ENCODE measurements at places on chromosomes 11 and 22.

DNA sequence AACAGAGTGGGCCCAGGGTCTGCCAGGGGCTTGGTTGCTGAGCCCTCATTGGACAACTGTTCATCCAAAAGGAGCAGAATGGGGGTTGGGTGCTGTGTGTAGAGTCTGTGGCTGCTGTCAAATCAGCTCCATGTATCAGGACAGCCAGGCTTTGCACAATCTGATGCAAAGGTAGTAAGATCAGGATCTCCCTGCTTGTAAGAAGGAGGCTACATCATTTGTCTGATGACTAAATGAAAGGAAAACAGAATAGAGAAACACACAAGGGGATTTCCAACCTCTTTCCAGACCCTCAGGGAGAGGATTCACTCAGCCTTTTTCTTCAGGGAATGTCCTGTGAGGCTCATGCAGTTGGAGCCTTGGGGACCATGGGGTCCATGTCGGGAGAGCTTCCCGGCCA is 7.2 kb downstream of the MICAL2 start:
- DNase-seq = no peak

DNA sequence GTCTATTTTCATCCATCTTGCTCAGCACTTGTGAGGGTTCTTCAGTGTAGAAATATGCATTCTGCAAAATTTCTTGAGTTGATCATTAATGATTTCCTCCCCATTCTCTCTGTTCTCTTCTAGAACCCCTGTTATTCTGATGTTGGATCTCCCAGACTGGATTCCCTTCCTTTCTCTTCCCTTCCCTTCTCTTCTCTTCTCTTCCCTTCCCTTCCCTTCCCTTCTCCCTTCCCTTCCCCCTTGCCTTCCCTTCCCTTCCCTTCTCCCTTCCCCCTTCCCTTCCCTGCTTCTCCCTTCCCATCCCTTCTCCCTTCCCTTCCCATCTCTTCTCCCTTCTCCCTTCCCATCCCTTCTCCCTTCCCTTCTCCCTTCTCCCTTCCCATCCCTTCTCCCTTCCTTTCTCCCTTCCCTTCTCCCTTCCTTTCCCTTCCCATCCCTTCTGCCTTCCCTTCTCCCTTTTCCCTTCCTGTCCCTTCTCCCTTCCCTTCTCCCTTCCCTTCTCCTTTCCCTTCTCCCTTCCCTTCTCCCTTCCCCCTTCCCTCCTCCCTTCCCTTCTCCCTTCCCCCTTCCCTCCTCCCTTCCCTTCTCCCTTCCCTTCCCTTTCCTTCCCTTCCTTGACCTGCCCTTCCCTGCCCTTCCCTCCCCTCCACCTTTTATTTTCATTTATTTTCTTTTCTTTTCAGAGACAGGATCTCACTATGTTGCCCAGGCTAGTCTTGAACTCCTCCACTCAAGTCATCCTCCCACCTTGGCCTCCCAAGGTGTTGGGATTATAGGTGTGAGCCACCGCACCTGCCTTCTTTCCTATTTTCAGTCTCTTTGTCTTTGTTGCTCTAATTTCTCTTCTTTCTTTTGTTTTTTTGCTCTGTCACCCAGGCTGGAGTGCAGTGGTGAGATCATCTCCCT is 24.9 kb upstream of the RBFOX2 start:
- no peak for DNase-seq

DNA sequence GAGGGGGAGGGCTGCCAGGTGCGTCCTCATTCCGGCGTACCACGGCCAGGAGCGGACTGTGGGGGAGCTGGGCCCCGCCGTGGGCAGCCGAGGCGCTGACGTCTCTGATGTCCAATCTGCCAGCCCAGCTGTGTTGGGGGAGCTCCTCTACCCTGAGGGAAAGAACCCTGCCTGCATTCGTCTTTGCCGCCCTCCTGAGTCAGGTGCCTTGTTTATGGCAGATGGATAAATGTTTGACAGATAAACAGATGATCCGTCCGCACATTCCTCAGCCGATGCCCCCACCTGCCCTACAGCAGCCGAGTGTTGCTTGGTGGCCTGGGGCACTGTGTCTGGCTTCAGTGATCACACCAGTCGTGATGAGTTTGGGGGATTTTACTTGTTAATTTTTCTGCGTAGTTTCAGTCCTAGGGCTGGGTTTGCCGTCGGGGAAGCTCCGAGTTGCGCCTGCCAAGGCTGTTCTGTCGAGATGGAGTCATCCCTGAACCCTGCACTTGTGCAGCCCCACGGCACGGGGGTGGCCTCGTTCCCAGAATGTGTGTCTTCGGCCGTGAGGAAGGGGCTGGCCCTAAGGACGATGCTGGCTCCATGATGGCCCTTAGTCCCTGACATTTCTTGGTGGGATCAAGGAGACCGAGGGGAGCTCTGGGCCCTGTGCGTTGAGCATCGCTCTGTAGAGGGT is 1083.9 kb downstream of the BRD1 start:
- no peak for DNase-seq

- DNase-seq = no peak
Measured at GRCh38 chr11:69682681-69683326, 7.7 kb upstream of the LTO1 start.

- no peak for DNase-seq
Measured at GRCh38 chr11:65887723-65888162, 528 bp downstream of the FIBP start.

GRCh38 chr11:21769188-21769587 is 423.7 kb upstream of the ANO5 start:
- DNase-seq = no peak

DNA sequence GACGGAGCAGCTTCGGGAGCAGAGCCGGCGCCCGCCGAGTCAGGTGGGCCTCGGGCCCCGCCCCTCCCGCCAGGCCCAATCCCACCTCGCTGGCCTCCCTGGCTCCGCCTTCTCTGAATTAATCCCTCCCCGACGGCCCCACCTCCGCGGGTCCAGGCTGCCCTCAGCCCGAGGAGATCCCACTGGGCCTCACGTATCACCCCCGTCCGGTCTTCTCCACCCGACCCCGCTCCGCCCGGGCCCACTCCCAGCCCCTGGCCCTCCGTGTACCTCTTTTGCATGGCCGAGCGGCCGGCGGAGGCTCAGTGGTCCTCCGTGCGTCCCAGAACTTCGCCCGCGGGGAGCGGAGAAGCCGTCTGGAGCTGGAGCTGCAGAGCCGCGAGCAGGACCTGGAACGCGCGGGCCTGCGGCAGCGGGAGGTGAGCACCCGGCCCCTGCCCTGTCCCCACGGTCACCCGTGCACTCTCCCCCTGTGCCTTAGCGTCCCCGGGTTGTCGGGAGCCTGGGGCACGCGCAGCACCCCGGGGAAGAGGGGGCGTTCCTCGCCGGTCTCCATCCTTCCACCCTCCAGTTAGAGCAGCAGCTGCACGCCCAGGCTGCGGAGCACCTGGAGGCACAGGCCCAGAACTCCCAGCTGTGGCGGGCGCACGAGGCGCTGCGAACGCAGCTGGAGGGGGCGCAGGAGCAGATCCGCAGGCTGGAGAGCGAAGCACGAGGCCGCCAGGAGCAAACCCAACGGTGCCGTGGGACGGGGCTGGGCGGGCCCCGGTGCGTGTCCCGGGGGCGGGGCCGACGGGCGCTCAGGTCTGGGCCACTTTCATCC is 2.2 kb upstream of the CD151 start:
- peak; percentile 55 for DNase-seq

DNA sequence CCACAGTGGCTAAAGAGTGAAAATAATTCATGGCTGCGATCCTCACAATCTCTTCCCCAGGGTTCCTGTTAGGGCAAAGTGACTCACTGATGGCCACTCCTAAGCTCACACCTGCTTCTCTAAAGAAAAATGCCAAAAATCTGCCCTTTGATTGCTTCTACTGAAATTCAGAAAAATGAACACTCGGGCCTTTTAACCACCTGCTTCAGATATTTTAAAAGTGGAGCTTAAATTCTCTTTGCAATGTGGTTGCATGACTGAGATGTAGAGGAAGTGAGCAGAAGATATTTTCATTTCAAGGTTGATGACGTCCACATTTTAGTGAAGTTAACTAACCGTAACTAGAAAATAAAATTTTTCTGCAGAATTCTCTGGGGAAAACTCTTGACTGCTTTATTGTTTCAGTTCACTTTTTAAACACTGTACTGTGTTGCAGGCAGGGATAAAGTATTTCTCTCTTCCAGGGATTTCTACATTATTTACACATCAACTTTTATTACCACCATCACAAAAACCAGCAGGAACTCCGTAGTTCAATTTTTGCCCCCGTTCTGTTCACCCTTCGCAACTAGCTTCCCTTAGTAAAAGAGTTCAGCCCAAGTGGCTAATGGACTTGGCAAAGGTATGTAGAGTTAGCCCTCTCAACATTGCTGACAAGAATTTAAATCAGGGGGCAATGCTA is 8.5 kb downstream of the RAB30 start:
- DNase-seq = no peak

DNA sequence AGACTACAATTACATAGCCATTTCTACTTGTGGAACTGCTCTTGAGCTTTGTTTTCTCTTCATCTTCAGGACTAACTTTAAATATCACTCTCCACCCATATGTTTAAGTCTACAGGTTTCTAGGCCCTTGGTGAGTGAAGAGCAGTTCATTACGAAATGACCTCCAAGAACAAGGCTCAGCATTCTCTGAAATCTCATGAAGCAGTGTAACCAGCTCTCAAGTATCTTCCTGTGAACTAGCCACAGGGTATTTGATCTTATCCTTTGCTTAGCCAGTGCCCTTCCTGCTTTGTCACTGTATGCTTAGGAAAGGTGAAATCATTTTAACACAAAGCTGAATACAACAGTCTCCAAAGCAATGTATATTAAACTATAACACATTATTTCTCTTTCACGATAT is 20.4 kb upstream of the LYVE1 start:
- DNase-seq = no peak

DNA sequence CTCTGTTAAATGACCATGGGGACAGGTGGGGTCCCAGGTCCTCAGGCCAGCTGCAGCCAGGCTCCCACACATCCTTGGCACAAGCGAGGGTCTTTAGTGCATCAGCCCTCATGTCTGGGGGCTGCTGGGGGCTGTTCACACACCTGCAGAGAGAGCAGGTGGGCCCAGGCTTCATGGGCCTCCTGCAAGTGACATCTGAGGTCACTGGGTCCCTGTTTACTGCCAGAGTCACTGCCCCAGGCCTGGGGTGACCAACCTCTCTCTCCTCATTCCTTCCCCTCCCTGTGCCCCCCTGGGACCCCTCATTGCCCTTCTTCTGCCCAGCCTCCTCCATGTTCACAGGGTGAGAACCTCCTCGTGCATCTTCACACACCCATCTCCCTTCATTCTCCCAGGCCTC is 92.4 kb downstream of the RTL6 start:
- no peak for DNase-seq

DNA sequence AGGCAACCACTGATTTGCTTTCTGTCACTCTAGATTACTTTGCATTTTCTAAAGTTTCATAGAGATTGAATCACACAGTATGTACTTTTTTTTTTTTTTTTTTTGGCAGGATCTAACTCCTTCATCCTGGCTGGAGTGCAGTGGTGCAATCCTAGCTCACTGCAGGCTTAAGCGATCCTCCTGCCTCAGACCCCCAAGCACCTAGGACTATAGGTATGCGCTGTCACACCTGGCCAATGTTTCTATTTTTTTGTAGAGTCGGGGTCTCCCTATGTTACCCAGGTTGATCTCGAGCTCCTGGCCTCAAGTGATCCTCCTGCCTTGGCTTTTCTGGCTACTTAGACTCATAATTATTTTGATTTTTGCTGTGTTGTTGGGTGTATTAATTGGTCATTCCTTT is 294.6 kb upstream of the CTSC start:
- DNase-seq = no peak

DNA sequence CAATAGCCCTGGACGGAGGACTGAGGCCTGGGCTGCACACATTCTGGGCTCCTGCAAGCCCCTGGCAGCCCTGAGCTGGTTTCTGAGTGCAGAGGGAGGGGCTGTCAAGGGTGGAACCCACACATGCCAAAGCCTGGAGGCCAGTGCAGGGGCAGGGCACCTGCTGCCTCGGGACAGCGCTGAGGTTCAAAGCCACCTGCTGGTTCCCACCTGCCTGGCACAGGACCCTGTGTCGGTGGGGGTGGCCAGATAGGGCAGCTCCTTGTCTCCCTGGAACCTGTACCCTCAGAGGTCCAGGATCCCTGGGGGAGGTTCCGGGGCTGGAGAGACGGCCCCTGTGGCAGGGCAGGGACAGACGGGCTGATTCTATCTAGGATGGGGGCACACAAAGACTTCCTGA is 40.8 kb downstream of the RTN4R start:
- no peak for DNase-seq

DNA sequence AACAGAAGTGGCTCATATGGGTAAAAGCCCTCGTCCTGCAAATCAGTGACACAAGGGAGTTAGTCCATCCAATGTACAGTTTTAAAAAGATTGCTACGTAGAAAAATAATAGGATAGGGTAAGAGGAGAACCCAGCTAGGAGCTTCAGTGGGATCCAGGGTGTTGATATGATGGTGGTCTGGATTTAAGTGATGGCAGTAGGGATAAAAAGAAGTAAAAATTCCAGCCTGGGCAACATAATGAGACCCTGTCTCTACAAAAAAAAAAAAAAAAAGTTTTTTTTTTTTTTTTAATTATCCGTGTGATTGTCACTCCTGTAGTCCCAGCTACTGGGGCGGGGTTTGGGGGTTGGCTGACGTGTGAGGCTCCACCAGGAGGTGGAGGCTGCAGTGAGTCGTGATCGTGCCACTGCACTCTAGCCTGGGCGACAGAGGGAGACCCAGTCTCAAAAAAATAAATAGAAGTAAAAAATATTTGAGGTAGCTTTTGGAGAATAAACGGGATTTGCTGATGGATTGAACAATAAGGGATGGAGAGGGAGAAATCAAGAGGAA is 7.0 kb upstream of the L3MBTL2 start:
- DNase-seq = peak; percentile 26

GRCh38 chr11:77179048-77179447 is 51.0 kb downstream of the MYO7A start:
- no peak for DNase-seq

DNA sequence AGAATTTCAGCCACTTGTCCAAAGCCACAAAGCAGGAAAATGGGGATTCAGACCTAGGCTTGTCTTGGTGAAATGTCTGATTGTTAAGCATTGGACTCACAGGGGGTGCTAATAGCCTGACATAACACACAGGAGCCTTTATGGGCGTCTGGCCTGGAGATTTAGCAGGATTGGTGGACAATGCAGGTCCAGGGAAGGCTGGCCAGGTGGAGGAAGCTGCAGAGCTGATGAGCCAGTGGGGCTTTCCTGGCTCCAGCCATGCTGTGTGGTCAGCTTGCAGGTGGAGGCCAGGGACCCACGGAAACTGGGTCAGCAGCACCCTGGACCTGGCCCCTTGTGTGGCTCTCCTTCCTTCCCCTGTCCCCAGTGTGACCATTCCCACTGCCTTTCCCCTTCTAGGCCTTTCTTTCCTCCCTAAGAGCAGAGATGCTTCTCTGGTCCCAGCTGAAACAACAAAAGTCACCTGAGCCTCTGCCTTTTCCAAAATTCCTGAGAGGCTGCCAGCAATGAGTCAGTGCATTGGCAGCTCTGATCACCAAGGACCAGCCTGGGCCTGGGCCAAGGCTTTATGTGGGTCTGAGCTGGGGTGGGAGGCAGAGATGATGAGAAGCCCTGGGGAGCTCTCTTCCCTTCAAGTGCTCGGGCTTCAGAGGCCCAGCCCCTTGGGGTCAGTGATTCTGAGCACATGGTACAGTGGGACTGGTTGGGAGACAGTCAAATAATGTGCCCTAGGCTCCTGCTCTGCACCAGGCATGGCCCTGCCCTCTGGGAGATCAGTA is 85.2 kb downstream of the CCDC81 start:
- no peak for DNase-seq

- no peak for DNase-seq
Measured at GRCh38 chr11:80815752-80816453, 1375.1 kb upstream of the TENM4 start.

Data from effector CD8-positive, alpha-beta T cell (primary cell).